ENCODE measurements at places on chromosomes 1 and 21.

GRCh38 chr1:26744075-26744959, 43.4 kb upstream of the PIGV start:
- peak; percentile 86 for DNase-seq

- peak; percentile 72 for DNase-seq
Measured at GRCh38 chr1:226309398-226310244, 657 bp upstream of the LIN9 start.

DNA sequence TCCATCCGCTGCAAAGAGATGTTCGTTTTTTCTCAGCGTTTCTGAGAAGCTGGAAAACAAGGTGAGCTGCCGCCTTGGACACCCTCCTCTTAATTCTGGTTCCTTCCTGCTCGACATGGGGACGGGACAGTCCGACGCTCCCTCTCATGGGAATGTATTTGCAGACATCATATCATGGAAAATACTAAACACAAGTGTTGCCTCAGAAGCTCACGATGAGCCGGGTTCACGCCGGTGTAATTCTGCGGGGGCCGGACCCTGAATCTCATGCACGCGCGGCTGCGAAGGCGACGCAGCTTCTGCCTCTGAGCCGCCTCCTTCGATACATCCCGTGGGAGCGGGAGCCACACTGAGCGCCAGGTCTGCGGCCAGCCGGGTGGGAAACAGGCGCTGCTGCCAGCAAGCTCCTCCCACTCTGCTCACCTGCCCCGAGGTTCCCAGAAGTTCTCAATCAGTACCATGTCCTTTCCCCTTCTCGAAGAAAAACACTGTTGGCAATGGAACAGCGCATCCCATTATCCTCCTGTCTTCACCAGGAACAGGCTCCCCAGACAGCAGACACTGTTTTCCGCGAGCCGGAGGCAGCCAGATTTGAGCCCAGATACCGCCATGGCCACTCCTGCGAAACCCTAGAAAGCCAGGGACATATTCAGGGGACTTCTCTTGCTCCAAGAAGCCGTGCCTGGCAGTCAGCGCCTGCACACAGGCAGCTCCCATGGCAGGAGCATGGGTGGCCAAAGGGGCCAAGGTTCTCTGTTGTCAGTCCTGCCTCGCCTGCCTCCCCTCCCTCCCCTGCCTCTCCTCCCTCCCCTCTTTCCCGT, 98.0 kb downstream of the WDR4 start:
- peak; percentile 71 for DNase-seq

DNA sequence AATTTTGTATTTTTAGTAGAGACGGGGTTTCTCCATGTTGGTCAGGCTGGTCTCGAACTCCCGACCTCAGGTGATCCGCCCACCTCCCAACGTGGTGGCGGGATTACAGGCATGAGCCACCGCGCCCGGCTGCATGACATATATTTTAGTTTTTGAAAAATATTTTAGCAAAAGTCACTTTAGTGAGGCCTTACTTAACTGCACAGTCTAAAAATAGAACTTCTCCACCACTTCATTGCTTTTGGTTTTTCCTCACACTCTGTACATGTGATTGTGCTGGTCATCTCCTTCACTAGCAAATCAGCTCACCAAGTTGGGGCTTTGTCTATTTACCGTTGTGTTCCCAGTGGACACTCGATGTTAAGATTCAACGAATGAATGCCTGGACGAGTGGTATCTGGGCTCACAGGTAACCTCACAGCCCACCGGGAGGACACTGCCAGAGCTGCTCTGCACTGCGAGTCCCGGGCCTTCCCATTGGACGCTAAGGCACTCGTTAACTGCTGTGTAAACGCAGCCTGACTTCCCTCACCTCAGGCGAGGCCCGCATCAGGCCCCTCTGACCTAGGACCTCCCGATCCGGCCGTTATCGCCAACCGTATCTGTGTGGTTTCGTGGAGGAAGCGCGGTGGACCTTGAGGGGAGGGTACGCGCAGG, 14.0 kb upstream of the ZNF692 start:
- DNase-seq, result peak; percentile 94

DNA sequence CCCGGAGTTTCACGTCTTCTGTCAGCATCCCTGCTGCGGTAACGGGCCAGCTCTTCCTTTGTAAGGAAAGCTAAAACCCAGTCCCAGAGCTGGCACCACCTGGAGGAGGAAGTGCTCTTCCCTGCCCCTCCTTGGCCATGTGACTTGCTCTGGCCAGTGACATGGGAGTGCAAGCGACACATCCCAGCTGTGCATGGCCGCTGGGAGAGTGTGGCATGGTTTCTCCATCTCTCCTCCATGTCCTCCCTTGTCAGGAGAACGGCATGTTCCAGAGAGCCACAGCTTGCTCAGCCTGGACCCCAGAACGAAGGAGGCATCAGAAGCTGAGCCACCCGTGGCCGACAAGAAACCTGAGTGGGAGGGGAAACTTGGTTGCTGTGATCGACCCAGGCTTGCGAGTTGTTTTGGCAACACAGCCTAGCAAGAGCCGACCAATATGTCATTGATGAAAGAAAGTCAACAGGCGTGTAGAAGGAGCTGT, 2.7 kb upstream of the PRXL2B start:
- peak; percentile 78 for DNase-seq

DNA sequence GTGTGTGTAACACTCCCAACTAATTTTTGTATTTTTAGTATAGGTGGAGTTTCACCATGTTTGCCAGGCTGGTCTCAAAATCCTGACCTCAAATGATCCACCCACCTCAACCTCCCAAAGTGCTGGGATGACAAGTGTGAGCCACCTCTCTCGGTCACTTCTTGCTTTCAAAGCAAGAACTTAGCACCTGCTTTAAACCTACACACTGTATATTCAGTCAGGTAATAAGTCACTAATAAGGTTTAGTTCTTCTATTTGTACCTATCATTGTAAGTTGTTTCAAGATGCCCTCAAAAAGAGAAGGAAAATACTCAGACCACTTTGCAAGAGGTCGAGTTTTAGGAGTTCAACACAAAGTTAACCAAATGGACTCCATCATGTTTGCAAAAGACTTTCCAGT, 431.3 kb downstream of the MRPL39 start:
- DNase-seq, result no peak

DNA sequence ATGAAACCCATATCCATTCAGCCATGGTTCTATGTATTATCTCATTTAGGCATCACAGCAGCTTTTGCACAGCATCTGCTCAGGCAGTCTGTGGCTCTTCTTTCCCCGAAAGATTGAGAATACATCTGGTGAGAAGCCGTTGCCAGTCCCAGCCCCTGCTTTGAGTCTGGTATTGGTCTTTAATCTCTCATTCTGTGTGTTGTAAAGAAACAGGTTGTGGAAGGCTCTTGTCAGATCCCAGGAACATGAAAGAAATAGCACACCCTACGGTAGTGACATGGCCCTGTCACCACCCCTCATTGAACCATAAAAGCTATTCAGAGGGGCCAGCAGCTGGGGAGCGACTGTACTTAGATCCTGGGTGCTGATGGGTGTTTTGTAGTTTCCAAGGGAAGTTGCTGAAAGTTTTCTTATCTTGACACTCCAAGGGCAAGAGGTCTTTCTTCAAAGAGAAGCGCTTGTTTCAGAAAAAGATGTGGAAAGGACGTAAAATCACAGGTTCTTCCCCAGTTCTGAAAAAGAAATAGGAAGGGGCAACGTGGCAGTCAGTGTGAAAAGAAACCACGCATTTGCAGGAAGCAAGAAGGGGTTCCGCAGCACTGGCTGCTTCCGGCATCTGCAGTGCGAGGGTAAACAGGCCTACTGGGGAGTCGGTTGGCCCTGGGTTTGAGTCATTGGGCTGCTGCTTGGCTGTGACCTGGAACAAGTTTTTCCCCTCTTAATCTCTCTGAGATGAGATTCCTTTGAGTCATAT, 145.0 kb downstream of the DHRS3 start:
- no peak for DNase-seq

DNA sequence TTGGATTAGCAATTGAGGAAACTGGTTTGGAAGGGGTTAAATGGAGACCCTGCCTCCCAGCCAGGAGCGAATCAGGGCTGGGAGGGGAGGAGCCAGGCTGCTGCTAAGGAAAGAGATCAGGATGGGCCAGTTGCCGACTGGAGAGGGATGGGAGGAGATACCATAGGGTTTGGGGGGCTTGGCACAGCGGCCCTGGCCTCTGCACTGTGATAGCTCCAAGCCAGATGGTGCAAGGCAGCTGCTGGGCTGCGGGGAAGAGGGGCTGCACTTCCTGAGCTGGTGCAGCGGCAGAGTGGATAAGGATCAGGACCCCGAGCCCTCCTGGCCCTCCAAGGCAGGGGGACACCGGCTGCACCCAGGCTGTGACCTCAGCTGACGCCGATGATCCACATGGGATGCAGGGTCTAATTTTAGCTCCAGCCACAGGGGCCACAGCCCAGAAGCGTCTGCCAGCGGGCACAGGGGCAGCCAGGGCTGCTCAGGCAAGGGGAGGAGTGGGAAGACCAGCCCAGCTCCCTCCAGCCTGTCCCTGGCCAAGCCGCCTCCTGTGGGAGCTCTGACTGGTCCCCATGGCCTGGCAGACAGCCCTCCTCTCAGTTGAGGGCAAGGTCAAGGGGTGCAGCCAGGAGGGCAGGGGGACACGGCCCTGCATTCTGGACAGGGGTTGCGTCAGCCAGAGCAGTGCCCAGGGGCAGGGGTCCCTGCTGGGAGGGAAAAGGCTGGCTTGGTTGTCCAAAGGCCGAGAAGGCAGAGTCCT, at the start of gene EXTL1:
Gene EXTL1, plus strand, starts transcription at position 129 of the 757 bp plus-strand sequence. CDS start 872 bp downstream, outside the sequence.
- no peak for DNase-seq

DNA sequence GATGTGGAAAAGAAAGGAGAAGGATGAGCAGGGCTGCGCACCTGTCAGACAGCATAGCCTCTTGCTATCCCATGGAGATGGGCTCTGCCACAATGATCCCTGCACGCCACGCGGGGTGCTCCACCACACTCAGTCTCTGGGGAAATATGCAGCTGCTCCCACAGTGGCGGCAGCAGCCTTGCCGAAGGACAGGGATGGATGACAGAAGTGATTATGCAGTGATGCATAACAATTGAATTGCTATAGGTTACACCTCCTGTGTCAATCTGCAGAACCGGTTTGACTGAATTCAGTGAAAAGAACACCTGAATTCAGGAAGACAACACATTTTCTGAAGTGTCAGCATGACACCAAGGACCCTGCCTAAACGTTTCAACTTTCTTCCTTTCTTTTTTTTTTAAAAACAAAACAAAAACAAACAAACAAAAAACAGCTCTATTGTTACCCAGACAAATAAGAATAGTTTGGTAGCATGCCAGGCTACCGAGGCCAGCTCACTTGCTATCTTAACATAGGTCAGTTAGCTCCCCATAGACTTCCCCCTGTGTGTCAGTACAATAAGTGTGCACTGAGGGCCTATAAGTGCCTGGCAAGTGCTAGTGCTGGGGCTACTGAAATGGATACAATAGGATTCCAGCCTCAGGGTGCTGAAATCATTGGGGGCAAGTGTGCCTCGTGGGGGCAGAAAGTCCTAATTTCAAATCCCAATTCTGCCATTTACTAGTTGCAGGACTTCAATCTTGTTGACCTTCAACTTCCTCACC, 127.6 kb upstream of the LMO4 start:
- peak; percentile 100 for DNase-seq

GRCh38 chr1:16397120-16397519, 30.1 kb downstream of the SZRD1 start:
- DNase-seq, result no peak

DNA sequence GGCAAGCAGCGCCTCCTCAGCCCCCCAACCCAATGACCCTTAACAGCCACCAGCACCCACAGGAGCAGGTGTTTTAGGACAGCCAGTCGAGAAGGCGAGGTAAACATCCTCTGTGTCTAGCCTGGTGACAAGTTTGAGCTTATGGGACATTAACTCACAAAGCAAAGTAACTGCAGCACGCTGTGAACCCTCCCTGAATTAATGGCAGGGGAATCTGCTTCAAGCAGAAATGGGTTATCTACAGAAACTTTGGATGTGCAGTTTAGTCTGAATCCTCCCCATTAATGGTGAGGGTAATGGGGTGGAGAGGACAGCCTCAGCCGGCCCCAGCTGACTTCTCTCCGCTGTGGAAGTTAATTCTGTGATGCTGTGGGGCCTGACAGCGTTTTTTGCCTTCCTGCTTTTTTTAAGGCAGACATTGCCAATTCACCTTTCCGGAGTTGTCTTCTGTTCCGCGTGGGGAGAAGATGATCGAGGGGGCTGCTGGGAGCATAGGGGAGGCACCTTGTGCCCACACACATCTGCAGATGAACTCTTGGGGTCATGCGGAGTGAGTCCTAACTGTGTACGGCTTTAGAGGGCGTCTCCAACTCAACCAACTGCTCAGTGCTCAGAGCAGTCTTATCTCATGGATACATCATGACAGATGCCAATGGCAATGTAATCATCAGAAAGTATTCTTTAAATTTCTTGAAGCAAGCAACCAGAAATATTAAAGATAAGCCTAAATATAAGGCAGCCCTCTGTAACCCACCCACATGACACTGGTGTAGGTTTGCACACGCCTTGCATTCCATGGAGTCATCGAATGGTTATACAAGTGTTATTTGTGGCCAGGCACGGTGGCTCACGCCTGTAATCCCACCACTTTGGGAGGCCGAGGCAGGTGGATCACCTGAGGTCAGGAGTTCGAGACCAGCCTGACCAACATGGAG, 41.0 kb downstream of the POFUT2 start:
- no peak for DNase-seq

DNA sequence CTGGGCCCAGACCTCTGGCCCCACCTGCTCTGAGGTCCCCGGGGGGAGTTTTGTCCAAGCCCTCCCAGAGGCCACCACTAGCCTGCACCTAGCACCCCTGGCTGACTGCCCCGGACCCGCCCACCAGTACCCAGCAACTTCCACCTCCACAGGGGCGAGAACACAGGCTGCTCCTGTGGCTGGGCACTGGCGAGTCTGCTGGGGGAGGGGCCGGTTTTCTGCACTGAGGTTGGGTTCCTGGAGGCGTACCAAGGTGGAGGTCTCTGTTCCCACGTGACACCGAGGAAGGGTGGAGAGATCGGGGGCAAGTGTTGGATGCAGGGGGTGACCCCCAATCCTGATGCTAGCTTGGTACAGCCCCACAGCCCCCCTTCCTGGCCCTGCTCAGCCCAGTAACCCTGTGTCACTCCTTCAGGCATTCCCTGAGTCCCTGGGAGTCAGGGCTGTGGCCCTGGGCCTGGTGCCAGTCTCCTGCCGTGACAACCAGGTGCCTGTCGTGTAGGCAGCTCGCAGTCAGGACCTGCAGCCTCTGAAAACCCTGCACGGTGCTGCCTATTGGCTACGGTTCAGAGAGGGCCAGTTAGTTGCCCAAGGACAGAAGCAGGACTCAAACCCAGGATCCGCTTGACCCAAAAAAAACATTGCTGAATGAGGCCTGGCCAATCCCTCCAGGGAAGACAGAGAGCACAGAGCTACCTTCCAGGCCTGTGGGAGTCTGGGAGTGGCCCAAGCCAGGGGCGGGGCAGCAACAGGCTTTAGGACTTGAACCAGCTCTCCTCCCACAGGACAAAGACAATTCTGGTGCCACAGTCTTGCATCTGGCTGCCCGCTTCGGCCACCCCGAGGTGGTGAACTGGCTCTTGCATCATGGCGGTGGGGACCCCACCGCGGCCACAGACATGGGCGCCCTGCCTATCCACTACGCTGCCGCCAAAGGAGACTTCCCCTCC, 3.1 kb downstream of the ESPN start:
- DNase-seq, result peak; percentile 36
